ENCODE measurements at places on chromosomes 6 and 20.

GRCh38 chr6:105645958-105646357 is 243.1 kb upstream of the PREP start:
- DNase-seq, result no peak

DNA sequence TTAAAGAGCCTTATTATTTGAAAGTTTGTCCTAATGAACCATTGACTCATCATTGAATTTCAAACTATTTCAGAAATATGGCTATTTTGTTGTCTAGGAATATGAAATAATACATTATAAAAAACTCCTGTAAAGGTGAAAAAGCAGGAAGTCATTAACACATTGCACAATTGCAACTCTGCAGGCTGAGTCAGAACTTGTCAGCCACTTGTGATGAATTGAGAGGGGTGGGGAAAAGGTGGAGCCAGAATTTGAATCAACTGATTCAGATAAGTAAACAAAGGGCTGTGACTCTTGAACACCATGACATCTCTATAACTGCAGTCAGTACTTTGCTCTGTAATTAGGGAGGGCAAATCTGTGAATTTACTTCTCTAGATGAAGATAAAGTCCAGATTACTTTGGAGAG is 6.0 kb downstream of the C6orf141 start:
- DNase-seq, result no peak

GRCh38 chr6:79670789-79671188 is 39.7 kb downstream of the SH3BGRL2 start:
- no peak for DNase-seq

GRCh38 chr6:7833751-7834070 is 76.9 kb downstream of the TXNDC5 start:
- DNase-seq, result no peak

- DNase-seq, result no peak
These were observed 113.2 kb downstream of the TMEM170B start for GRCh38 chr6:11650711-11651110.

GRCh38 chr20:33167859-33168258 is at the start of gene BPIFA2:
BPIFA2 (plus strand) TSS chr20:33168159; CDS start chr20:33169146, 987 bp downstream.
- no peak for DNase-seq

GRCh38 chr20:38874460-38875174 is 51.6 kb upstream of the FAM83D start:
- DNase-seq, result no peak

GRCh38 chr20:9440892-9441291 is 73.5 kb upstream of the LAMP5 start:
- DNase-seq, result no peak

DNA sequence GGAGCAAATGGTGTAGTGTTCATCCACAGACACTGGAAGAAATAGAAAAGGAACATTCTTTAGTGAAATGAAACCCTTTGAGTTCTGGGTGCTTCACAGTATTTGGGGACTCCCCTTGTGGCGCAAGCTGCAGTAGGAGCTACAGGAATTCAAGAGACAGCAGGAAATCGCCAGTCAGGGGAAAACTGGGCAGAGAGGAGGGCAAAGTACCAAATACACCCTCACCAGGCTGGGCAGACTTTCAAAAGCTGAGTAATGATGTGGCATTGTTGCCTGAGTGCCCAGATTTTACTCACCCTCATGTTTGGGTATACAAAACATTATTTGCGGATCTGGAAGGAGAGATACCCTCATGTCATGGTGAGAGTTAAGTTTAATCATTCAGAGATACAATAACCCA is 97.9 kb downstream of the SOD2 start:
- DNase-seq, result no peak

GRCh38 chr6:26029857-26030653 is 57.2 kb upstream of the HFE start:
- DNase-seq, result no peak

- no peak for DNase-seq
These were observed 835.4 kb downstream of the MAFB start for GRCh38 chr20:39853636-39854035.

- DNase-seq, result no peak
These were observed 77.2 kb downstream of the GPR6 start for GRCh38 chr6:110055387-110055735.

GRCh38 chr6:36692220-36692619 is 5.4 kb upstream of the RAB44 start:
- no peak for DNase-seq

DNA sequence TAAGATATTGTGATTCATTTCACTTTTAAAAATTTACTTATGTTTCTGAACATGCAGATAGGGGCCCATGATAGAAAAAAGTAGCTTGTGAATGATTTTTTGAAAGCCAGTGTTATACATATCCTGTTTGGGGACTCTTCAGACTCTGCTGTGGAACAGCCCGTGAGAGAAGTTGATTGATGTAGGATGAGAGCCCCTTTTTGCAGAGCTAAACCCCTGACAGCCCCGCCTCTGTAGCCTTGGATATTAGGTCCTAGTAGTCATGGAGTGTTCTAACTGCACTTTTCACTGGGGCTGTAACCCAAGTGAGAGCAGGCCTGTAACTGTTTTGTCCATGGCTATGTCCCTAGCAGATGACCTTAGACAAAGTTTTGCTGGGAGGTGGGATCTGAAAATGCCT is 8.2 kb downstream of the TMEM200A start:
- no peak for DNase-seq

DNA sequence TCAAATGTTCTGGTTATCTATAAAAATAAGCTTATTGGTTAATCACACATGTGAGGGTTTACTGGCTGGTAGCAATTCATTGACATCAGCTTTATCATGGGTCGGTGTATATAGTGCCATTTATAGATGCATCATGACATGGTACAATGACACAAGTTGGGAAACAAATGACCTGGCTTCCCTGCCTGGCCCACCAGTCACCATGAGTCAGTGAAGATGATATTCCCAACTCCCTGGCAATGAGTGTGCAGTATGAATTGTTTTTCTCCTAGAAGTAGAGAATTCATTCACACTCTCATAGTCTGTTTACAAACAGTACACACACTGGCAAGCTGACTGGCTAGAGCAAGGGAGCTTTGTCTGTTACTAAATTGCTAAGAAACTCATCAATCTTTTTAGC is 37.2 kb upstream of the CALHM6 start:
- no peak for DNase-seq

- DNase-seq, result no peak
These were observed 98.4 kb downstream of the CDKAL1 start for GRCh38 chr6:20632696-20633095.

DNA sequence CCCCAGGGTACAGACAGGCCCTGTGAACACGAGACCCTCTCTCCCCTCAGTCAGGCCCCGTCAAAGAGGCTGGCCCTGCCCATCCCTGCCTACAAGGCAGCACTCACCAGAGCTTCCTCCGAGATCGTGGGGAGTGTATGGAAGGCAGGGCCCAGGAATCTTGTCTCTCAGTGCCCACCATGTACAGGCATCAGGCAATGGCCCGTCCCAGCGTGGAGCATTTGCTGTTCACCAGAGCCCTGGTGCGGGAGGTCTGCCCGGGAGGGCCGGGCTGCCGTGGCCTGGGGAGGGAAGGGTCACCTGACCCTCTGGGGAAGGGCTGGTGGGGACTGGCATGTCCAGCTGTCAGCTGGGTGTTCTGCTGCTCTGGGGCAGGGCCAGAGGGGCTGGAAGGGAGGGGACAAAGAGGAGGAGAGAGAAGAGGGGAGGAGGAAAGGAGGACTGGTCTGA is at the start of gene IP6K3:
TSS of gene IP6K3 (minus strand) at position 255 of the 450 bp plus-strand sequence. CDS start 11,429 bp downstream, outside the sequence.
- no peak for DNase-seq

- DNase-seq, result no peak
These were observed 84.4 kb downstream of the MAP7 start for GRCh38 chr6:136465766-136466303.
